Common myeloid progenitor, CD34-positive (primary cell): ENCODE measurements at places on chromosomes 12 and 14.

DNA sequence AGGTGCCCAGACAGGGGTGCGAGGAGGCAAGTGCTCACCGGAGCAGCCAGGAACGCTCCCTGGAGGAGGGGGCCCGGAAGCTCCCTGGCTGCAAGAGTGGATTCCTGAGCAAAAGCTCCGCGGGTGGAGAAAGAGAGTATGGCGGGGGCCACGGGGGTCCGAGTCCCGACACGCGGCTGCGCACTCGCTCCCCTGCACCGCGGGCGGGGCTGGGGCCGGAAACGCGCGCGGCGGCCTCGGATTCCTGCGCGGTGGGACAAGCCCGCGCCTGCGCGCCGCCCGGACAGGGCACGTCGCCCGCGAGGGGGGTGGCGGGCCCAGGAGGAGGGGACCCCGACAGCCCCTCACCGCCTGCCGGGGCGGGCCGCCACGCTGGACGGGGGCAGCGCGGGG, 27.8 kb upstream of the GPR132 start:
- DNase-seq, result peak; percentile 36

DNA sequence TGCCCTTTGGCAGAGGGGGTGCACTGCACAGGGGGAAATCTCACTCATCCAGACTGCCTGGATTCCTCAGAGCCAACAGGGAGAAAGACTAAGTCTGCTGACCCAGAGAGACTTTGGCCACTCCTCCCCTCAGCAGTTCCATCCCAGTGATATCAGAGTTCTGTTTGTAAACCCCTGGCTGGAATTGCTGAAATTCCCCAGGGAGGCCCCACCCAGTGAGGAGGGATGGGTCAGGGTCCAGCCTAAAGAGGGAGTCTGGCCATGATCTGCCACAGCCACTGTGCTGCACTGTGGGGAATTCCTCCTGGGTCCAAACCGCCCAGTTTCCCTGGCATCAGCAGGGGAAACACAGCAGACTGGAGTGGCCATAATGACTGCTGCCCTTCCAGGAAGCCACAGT, 54.9 kb upstream of the USP15 start:
- no peak for DNase-seq

DNA sequence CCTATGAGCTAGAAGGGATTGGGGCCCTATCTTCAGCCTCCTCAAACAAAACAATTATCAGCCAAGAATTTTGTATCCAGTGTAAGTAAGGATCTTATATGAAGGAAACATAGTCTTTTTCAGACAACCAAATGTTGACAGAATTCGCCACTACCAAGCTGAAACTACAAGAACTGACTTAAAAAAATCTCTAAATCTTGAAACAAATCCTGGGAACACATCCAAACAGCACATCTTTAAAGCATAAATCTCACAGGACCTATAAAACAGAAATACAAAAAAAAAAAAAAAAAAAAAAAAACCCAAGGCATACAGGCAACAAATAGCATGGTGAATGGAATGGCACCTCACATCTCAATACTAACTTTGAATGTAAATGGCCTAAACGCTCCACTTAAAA, 41.3 kb upstream of the LMNTD1 start:
- no peak for DNase-seq

- DNase-seq, result peak; percentile 64
Observed at GRCh38 chr14:67420102-67420739, 8.3 kb upstream of the PLEK2 start.

DNA sequence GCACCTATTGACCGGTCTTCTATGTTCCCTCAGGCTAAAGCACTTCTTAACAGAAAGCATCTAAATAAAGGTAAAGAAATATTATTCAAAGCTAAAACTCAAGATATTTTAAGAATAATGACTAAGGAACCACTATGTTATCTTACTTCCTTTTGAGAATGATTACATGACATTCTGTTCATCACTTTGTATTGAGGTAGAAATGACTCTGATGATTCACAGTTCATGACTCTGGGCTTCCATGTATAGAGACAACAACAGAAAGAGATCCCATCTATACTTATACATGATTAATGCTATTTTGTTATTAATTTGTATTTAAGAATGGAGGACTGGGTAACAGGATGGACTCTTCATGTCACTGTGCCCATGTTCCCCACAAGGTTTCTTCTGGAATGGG, 218.3 kb upstream of the OR4E1 start:
- DNase-seq, result peak; percentile 65

- DNase-seq, result no peak
Observed at GRCh38 chr14:23062002-23062401, 4.7 kb upstream of the CDH24 start.

GRCh38 chr14:24329736-24330135, 5.1 kb downstream of the ADCY4 start:
- DNase-seq, result peak; percentile 87

GRCh38 chr12:85639834-85640233, 196.4 kb downstream of the RASSF9 start:
- DNase-seq, result no peak

DNA sequence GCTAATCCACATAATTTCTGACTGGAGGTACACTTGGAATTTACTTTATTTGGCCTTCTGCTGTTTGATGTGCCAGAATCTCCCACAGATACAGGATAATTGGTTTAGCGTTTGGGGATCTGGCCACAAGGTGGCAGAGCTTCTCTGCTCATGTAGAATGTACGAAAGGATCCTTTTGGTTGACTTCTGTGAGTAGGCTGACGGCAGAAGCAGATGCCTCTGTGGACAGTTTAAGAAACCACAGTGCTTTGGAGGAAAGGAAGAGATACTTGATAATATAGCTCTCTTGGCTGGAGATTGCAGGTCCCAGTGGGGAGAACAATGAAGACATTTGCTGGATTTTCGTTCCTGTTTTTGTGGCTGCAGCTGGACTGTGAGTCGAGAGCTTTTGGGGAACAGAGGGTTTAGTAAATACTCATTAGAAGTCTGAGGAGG, 75.3 kb upstream of the OR4E1 start:
- peak; percentile 81 for DNase-seq

DNA sequence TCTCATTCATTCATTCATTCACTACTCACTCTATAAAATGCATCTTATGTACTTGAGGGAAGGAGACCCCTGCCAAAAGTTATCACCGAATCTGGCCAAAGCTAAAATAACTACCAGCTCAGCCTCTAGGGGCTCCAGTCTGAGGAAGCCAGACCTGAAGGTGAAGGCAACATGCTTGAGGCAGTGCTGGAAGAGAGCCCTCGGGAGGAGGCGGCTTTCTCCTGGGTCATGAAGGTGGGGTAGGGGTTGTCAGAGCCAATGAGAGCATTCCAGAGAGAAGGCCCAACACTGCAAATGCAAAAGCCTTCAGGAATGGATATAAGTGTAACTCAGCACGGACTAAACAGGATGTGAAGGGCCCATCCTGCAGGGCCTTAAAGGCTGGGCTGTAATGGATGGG, 62.4 kb downstream of the GSC start:
- DNase-seq, result no peak

- no peak for DNase-seq
Observed at GRCh38 chr14:63855281-63855680, 2.5 kb downstream of the SYNE2 start.

GRCh38 chr12:7581625-7582024, 78.0 kb upstream of the CD163 start:
- no peak for DNase-seq

DNA sequence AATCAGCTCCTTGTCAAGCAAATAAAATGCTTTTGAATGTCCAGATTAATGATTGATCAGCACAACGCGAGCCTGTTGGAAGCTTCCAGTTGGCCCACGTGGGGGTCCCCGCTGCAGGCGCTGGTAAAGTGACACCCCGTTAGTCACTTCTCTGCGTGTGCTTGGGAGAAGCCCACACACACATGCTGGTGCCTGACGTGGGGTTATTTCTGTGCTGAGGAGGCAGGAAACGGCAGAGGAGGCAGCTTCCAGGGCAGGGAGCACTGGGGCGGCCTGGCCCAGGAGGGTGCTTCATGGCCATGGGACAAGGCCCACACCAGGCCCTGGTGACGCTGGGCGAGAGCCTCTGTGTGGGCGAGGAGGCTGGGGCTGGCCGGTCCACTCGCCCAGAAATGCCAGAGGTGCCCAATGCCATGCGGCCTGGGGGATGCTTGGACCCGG, 101.5 kb downstream of the KIF26A start:
- DNase-seq, result no peak

DNA sequence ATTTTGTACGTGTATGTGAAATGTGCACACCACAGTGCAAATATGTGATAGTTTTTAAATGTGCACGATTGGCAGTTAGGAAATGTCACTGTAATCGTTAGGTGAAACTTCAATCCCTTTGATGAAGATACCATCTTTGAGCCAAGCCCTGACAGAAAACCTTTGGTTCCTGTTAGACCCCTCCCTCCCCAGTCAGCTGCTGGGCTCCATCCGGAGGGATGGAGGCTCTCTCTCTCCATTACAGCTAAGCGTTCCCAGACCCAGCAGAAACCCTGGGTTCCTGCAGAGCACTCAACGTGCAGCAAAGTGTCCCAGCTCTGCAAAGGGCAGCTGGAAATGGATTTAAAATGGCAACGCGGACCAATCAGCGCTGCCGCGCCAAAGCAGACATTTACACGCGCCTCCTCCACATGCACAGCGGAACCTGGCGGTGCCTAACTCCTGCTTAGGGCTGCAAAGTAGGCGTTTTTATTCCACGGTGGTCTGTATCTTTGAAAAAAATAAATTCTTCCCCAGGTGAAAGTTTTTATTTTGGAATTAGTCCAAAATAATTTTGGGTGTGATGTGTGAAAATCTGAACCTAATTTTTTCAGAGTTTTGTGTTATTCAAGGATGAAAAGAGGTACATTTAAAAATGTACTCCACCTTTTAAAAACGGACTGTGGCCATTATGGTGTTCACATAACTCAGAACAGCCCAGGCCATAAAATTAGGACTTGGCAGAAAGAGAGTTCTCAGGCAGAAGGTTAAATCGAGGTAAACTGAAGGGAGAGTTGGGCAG, 1.4 kb upstream of the HMGA2 start:
- peak; percentile 79 for DNase-seq

GRCh38 chr14:106507354-106507753, 981.0 kb downstream of the TMEM121 start:
- no peak for DNase-seq

- no peak for DNase-seq
Observed at GRCh38 chr12:127886827-127887226, 380.1 kb upstream of the TMEM132C start.

DNA sequence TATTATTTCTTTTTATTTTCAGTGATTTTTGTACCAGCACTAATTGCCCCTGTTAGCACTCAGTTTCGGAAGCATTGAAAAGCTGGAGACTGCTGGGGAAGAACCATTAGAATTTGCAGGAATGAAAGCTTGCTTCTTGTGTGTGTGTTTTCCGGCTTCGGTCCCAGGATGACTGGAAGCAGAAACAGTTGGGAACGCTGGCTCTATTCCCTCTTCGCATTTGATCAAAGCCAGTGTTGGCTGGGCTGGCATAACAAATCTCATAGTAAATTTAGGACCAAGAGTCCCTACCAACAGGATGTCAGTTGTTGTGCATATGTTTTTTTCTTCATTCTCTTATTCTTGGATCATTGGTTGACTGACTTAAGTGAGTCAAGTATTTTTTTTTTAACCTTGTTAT, 53.6 kb upstream of the TRAF3 start:
- DNase-seq, result no peak

GRCh38 chr14:83463500-83464098, 1929.9 kb upstream of the SEL1L start:
- DNase-seq, result peak; percentile 50

GRCh38 chr14:94129758-94130414, 482 bp upstream of the IFI27L2 start:
- DNase-seq, result peak; percentile 47

- no peak for DNase-seq
Observed at GRCh38 chr12:74481078-74481477, 56.6 kb upstream of the ATXN7L3B start.

- no peak for DNase-seq
Observed at GRCh38 chr14:23101986-23102625, 2.7 kb downstream of the CIROP start.

GRCh38 chr12:57793920-57794319, 11.3 kb downstream of the TSFM start:
- DNase-seq, result no peak

- no peak for DNase-seq
Observed at GRCh38 chr14:55749201-55749812, 169.3 kb downstream of the KTN1 start.

GRCh38 chr14:78709795-78710557, 539.8 kb downstream of the NRXN3 start:
- no peak for DNase-seq

GRCh38 chr12:31527083-31527482, 63.9 kb downstream of the DENND5B start:
- no peak for DNase-seq

- DNase-seq, result no peak
Observed at GRCh38 chr14:23520899-23521533, 30.5 kb downstream of the ZFHX2 start.

- peak; percentile 56 for DNase-seq
Observed at GRCh38 chr12:32535288-32535999, 136.1 kb downstream of the FGD4 start.

DNA sequence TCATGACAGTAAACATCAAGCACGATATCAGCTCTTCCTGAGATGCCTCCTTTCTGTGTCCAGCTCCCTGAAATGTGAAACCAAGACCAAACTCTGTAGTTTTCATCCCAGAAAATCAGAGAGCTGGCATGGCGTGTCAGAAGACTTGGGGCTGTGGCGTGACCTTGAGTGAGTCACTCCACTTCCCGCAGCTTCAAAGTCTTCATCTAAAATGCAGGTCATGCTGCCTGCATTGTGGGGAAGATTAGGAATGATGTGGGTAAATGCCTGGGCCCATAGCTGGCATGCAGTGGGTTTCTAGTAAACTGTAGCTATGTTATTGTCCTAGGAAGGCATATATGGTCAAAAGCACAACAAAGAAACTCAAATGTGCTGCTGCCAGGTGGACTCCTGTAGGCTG, 28.8 kb downstream of the OAS2 start:
- no peak for DNase-seq

GRCh38 chr14:71488703-71489191, 443.5 kb upstream of the RGS6 start:
- no peak for DNase-seq

GRCh38 chr14:69537900-69538299, 36.8 kb downstream of the CCDC177 start:
- DNase-seq, result no peak

DNA sequence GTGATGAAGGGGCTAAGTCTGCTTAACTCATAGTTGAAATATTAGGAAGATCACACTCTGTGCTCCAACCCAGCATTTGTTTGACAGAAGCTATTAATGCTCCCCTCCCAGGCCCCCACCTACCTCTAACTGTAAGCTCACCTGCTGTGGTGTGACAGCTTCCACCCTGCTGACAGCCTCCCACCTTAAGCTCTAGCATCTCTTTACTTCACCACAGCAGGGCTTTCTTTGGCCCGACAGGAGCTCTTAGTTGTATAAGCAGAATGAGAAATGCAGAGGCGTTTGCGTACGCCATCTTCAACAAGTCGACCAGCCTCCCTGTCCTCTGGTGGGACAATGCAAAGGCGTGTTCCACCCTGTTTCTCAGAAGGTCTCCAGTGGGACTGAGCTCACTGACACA, 80.1 kb upstream of the OSBPL8 start:
- no peak for DNase-seq

GRCh38 chr12:7485095-7485494, 18.5 kb downstream of the CD163 start:
- DNase-seq, result no peak
